RPMI8226 (cell line): ENCODE measurements at places on chromosomes 5 and 9.

DNA sequence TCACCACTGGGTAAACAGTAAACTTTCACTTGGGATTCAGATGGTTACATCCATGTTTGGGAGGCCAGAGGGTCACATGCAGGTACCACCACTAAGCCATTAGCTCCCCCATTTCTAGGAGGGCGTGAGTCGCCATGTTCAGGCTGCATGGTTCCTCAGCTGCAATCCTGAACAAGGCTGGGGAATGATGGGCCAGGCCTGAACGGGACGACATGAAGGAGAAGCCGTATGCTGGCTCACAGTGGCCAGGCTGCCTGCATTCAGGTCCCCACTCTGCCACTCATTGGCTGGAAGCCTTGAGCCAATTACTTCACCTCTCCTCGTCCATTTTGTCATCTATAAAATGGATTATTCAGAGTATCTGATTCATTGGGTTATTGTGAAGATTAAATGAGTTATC is 9.0 kb upstream of the FBP2 start:
- DNase-seq: no peak

- DNase-seq: no peak
These were observed 410.8 kb upstream of the MEF2C start for GRCh38 chr5:89293810-89294209.

- DNase-seq: no peak
These were observed 199.6 kb upstream of the MPDZ start for GRCh38 chr9:13479096-13479495.

DNA sequence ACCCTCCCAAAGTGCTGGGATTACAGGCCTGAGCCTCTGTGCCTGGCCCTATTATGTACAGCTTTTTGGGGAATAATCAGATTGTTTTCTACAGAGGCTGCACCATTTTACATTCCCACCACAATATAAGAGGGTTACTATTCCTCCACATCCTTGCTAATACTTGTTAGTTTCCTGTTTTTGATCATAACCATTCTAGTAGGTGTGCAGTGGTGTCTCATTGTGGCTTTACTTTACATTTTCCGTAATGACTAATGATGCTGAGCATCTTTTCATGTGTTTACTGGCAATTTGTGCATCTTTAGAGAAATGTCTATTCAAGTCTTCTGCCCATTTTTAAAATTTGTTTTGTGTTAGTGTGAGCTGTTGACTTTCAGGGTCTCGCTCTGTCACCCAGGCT is 18.3 kb downstream of the PTPN3 start:
- no peak for DNase-seq

DNA sequence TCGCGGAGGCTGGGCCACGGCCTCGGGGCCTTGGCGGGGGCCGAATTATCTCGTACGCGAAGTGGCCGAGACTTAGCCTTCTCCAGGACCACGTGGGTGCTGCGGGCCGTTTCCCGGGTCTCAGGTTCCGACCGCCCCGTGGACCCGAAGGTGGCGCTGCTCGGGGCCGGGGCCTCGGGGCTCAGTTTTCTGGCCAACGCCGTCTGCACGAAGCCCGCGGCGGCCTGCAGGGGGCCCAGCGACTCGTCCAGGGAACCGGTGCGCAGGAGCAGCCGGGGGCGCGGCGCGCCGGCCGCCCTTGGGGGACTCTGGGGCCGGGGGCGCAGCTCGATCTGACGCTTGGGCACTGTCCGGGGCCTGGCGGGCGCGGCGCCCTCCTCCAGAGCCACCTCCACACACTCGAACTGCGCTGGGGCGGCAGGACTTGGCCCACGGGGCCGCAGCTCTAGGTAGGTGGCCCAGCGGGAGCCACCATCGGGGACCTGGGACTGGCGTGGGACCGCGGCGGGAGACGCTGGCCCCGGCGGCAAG is 716 bp downstream of the PROB1 start:
- DNase-seq: peak; percentile 86

GRCh38 chr5:41871852-41872251 is 1.6 kb upstream of the OXCT1 start:
- DNase-seq: no peak

DNA sequence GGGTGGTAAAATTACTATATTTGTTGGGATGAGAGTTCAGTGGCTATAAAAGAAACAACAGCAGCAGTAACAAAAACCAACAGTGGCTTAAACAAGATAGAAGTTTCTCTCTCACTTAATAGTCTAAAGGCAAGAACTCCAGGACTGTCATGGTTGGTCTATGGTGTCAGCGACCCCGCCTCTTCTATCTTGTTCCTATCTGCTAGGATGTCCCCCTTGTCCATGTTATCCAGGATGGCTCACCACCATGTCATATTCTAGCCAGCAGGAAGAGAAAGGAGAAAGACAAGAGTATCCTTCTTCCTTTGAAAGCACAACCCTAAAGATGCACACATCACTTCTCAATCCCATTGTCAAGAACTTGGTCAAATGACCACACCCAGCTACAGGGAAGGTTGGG is 11.3 kb upstream of the OTP start:
- DNase-seq: no peak

DNA sequence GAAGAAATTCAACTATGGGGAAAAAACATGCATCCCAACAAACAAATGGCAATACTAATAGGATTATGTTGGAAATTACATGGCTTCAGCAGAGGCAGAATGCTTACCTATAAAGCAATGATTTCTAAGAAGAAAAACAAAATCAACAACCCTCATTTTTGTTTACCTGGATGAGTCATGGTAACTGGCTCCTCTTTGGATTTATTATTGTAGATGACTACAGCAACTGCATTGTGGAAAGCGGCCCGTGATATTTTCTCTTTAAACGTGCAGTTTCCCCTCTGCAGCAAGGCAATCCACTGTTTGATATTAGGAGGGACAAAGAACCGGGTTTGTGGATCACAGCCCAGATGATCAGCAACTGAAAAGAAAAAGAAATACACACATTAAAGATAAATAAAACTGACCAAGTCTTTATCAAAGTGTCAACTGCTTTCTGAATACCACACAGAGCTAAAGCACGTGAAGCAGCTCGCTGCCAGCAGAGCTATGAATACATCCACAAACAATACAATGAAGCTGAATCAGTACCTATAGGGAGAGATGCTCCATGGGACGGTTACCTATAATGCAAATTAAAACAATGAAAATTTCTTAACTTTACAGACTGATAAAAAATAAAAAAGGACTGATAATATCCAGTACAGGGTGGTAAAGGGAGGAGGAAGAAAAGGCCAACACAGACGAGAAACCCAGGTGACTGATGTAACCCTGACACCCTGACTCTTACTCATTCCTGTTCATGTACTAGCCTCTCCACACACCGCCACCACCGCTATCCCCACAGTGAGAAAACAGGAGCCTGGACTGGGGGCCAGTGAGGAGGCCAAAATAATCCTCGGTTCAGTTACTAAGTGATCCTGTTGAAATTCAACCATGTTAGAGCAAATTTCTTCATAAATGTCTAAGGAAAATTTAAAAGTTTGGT is 31.0 kb downstream of the RNF130 start:
- DNase-seq: no peak

GRCh38 chr9:5321058-5321457 is 16.5 kb upstream of the RLN2 start:
- DNase-seq: no peak

DNA sequence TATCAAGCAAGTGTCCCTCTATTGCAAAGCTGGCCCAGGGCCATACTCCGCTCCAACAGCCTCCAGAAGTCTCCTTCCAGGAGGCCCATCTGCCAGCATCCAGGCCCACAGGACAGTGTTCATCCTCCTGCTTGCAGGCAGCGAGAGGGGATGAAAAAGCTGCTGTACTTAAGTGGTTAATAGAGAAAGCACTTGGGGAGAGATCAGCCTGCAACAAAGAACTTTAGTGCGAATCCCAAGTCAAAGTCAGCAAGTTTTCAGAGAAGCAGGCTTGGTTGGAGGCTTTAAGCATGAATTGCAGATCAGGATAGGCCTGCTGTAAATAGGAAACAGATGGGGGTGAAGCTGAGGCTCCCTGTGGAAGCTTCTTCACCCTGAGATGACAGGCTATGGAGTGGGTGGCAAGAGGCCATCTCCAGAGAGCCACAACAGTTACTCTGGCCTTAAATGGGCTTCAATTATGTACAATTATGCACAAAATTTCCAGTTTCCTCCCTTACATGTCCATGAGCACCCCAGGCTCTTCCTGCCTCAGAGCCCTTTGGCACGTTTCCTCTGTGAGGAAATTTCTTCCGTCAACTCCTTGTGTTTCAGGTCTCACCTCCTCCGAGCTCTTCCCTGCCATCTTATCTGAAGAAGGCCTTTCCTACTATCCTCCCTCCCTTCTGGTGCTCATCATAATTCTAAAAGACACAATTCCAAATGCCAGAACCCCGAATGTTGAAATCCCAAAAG is 98.0 kb upstream of the NR3C1 start:
- DNase-seq: no peak

- no peak for DNase-seq
These were observed 807.7 kb downstream of the MTRR start for GRCh38 chr5:8676695-8677094.
